Hepatic stellate cell (primary cell): ENCODE measurements at places on chromosomes 12 and 14.

DNA sequence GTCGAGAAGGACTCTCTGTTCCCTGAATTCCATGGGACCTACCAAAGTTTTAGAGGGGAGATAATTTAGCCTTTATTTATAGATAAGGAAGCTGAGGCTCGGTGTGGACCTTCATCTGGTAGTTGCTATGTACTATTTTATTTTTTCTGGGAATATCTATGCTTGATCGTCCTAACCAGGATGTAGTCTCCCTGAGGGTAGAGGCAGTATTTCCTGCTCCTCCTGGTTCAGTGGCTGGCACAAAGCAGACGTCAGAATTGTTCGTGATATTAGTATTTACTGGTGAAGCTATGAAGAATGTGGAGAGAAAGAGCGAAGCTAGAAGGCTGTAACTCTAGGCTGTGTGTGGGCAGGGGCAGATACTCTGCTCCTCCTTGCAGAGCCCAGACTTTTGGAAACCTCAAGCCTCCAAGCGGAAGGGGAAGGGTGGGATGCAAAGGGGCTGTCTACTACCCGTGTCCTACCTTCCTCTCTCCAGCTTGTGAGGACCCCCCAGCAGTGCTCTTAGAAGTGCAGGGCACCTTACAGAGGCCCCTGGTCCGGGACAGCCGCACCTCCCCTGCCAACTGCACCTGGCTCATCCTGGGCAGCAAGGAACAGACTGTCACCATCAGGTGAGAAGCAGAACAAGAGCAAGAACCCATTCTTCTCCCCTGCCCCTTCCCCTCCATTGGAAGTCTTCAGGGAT lies 1.4 kb downstream of the LRP10 start:
- DNase-seq: no peak

DNA sequence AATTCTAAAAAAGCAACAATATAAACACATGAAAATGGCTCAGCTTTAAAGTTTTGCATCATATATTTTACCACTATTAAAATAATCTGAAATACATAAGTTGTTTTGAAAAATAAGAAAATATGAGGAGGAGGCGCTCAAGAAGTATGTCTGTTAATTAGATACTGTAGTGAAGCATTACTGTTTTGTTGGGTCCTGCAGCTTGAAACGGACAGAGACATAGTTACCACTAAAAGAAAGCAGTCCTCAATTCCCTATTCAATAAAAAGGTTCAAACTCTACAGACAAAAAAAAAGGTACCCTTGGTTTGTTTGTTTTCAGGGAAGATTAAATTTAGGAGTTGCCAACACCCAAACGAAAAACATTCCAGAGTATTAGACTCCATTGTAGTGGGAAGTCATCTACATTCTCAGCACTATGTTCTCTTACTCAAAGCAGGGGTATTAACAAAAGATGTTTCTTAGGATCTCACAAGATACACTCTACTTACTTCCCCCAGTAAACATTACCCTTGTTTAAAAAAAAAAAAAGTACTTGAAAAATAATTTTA lies 3.0 kb downstream of the PAWR start:
- DNase-seq: no peak

DNA sequence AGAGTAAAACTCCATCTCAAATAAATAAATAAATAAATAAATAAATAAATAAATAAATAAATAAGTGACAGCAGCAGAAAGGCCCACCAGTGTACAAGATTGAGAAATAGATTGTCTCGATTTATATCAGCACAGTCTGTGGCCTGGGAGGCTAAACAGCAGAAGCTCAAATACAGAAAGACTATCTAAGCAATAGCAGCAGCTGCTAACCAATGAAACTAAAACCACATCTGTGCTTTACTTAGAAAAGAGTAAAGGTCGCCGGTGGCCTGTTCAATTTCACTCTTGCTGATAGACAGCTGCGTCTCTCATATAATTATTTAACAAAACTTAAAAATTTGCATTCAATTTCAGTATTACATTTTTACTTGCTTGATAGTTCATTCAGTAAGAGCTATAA lies 325.7 kb downstream of the CEP128 start:
- no peak for DNase-seq

- no peak for DNase-seq
Measured at GRCh38 chr12:113135178-113136127, at the start of gene RASAL1. Gene RASAL1, minus strand, starts transcription at chr12:113135761. Its CDS starts 299 bp downstream, at chr12:113135462.

DNA sequence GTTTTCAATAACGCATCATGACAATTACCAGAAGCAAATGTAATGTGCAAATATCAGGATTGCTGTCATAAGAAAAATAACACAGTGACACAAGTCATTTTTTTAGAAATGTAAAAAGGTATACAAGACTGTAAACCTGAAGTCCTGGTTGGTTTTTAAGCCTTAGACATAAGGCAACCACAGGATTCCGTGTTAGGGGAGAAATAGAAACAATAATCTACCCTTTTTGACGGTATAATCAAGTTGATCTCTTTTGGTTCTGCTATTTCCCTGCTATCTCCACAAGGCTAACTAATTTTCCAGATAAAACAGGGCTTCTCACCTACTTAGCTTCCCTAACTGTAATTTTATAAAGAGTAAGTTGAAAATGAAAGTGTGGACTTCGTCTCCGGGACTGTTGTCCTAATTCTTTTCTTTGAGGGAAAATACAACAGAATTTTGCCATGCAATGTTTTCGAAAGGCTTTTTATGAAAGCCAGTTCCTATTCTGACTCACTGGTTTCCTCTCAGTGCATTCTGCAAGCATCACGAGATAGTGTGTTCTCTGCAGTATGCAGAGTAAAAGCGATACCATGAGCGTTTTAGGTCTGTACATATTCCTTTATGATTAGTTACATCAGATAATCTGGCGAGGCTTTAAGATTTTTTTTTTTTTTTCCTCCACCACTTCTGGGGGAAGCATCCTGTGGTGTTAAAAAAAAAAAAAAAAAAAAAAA lies 10.6 kb downstream of the MYO1H start:
- peak; percentile 7 for DNase-seq

DNA sequence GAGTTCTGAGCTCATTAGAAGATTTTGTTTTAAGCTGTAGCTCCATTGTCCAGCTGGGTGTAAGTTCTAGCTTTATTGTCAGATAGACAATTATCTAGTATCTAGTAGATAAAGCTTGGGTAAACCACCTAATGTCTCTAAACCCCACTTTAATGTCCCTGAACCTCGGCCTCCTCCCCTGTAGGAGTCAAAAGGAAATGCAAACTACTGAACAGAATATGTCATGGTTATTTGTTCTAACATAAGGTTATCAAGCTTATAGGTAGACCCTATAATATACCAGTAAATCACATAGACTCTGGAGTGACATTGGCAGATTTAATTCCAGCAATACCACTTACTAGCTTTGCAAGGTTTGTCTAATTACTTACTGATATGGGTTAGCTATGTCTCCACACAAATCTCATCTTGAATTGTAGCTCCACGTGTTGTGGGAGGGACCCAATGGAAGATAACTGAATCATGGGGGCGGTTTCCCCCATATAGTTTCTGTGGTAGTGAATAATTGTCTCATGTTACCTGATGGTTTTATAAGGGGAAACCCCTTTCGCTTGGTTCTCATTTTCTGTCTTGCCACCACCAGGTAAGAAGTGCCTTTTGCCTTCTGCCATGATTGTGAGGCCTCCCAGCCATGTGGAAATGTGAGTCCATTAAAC lies 29.4 kb downstream of the BCAT1 start:
- no peak for DNase-seq

DNA sequence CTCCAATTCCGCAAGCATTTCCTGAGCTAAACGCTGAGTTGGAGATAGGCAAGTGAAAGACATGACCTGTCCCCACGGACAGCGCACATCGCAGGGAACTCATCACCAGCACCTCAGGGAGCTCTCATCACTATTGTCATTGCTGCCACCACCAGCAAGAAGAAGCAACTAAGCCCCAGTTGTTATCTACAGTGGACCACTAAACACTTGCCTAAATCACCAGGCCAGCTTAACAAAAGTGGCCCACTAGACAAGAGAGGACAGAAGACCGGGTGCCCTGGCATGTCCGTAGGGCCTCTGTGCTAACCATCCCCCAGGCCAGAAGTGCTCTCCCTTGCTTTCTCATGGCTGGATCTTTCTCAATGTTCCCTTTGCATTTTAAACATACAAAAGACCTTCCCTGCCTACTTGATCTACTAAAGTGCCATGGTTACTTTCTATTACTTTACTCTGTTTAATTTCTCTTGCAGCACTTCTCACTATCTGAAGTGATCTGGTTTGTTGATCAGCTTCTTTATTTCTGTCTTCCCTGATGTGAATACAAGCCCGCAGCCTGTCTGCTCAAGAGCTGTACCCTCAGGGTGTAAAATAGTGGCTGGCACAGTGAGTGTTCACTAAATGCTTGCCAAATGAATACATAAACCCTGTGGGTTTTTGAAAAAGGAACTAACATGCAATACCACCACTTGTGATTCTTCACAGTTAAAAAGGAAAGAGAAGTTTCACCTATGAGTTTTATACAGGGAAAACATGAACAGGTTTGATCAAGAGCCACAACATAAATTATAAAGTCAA lies 60.9 kb upstream of the RFLNA start:
- no peak for DNase-seq

- DNase-seq: no peak
Measured at GRCh38 chr14:99363616-99364290, 91.8 kb upstream of the BCL11B start.

GRCh38 chr12:94659346-94659930 lies 9.1 kb upstream of the TMCC3 start:
- DNase-seq: no peak

DNA sequence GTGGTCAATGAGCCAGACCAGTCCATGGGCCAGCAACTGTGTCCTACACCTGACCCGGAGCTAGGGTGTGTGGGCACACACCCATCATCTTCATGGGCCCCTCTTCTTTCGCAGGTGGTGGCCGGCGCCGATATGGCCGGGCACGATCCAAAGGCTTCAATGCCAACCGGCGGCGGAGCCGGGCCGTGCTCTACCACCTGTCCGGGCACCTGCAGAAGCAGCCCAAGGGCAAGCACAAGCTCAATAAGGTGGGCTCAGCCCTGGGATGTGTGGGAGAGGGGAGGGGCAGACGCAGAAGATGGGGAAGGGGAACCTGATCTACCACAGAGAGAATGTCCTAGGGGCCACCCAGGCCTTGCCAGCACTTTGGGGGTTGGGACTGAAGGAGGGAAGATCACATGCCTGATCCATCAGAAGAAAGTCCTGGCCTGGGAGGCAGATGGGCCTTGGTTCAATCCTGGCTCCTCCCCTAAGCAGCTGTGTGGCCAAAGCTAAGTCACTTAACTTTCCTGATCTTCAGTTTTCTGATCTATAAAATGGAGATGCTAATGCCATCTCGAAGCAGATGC lies 3.8 kb downstream of the KCNH3 start:
- DNase-seq: no peak

DNA sequence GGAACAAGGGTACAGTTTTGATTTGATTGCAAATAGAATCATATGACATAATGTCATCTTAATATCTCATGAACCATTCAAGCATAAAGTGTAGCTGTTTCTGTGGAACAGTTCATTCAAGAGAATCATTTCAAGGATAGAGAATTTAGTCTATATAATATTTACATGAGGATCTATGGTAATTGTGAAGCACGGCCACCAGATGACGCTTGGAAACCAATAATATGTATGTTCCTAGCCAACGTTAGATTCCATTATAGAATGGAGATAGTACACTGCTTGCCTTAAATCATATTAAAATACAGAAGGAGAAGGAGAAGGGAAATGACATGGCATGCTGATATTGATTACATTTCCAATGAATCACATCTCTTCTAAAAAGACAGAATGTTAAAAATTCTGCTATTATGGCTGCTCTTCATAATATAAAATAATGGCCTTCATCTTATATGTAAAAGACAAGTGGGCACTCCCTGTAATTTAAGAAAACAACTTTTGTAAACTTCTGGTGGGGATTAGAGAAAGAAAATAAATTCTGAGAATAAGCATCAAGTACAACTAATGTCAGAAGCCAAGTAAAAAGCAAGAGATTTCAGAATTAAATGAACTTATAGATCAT lies 351.0 kb downstream of the NAV3 start:
- DNase-seq: no peak

GRCh38 chr12:105670672-105671071 lies 340.2 kb downstream of the C12orf75 start:
- DNase-seq: peak; percentile 3

GRCh38 chr14:84750763-84751554 lies 779.0 kb upstream of the FLRT2 start:
- DNase-seq: no peak

GRCh38 chr12:26987634-26988424 lies 26.4 kb downstream of the TM7SF3 start:
- DNase-seq: no peak

- peak; percentile 38 for DNase-seq
Measured at GRCh38 chr14:55913324-55914025, 204.7 kb upstream of the PELI2 start.

GRCh38 chr14:90837355-90837754 lies 21.1 kb upstream of the TTC7B start:
- DNase-seq: no peak

GRCh38 chr12:122983789-122984515 lies 3.5 kb downstream of the ARL6IP4 start:
- no peak for DNase-seq

DNA sequence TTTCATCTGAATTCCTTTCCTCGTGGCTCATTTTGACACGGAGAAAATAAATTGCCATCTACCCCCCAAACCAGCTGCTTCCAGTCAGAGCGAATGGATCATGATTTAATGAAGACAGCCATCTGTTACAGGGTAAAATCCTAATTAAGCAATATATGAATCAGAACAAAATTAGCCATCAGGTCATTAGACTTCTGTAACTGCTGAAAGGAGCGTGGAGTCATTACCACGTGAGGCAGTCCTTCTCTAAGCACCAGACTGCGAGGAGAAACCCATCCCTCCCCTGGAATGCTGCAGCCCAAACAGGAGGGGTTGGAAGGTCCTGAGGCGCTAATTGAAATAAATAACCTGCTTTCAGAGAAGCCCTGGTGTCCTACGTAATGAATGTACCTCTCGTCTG lies 51.1 kb upstream of the TCL1A start:
- no peak for DNase-seq

GRCh38 chr12:117300174-117300573 lies 61.3 kb downstream of the NOS1 start:
- no peak for DNase-seq

- DNase-seq: no peak
Measured at GRCh38 chr12:3901116-3901515, 27.9 kb upstream of the PARP11 start.

GRCh38 chr12:62635649-62636048 lies 169.0 kb downstream of the MON2 start:
- DNase-seq: no peak

GRCh38 chr12:88703790-88704189 lies 123.5 kb upstream of the KITLG start:
- no peak for DNase-seq

- DNase-seq: no peak
Measured at GRCh38 chr12:115973066-115973465, 304.4 kb downstream of the MED13L start.

GRCh38 chr14:21704338-21704737 lies 30.7 kb upstream of the OR4E1 start:
- DNase-seq: no peak
